ENCODE measurements at places on chromosomes 6 and 20.

DNA sequence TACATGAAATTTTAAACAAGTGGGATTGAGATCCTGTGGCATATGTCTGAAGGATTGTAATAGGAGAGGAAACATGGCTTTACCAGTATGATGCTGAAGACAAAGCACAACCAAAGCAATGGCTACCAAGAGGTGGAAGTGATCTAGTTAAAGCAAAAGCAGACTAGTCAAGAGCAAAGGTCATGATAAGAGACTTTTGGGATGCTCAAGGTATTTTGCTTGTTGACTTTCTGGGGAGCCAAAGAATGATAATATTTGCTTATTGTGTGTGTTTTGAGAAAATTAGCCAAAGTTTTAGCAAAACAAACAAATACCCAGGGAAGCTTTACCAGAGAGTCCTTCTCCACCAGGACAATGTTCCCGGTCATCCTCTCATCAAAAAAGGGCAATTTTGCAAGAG lies 20.3 kb downstream of the SLC16A10 start:
- no peak for DNase-seq

GRCh38 chr6:143328876-143329275 lies 121.6 kb downstream of the ADAT2 start:
- no peak for DNase-seq

DNA sequence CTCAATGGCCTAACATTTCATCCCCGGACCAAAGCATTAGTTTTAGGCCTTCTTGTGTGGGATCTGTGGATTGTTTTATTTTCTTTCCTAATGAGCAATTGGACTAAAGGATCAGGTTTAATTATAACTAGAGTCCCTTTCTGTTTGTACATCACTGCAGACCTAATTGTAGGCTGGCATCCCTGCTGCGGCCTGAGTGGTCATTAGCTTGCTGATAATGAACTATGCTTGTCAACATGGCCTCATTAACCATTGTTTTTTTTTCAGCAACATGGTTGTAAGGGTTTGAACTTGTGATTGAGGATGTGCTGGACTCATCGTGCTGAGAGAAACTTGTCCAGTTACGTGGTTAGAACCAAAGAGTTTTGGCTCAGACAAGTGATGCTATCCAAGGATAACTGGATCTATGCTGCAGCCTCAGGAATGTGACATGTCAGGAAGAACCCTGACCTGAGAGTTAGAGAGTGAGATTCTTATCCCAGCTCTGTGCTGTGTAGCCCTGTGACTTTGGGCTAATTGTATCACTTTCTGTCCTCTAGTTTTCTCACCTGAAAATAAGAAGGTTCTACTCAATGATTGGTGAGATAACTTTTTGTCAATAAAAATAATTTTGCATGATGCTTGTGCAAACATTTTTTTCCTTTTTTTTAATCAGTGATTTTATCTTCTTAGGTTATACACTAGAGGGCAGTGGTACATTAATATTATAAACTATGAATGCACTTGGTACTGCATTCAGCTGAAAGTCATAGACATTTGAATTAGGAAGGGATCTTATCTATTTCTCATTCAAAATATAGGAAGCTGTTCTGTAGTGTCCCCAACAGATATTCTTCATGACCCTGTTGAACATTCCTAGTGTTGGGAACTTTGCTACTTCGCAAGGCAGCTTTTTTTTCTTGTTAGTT lies 140.9 kb downstream of the RNF144B start:
- peak; percentile 11 for DNase-seq

GRCh38 chr20:54092021-54092420 lies 21.6 kb upstream of the BCAS1 start:
- no peak for DNase-seq

DNA sequence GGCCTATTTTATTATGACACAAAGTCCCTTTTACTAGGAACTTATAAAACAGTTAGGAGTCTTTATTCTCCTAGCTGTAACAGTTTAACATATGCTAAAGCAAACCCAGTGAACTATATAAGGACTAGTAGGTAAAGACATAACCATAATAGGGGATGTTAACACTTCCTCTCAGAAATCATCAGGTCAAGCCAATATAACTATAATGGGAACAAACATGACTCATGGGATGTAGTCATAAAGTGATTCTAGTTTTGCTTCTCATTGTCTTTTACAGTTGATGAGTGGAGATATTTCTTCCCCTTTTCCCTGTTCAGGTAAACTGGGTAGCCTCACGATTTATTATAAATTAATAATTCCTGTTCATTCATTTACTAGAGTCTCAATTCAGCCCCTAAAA lies 9.7 kb downstream of the PTCHD4 start:
- no peak for DNase-seq

DNA sequence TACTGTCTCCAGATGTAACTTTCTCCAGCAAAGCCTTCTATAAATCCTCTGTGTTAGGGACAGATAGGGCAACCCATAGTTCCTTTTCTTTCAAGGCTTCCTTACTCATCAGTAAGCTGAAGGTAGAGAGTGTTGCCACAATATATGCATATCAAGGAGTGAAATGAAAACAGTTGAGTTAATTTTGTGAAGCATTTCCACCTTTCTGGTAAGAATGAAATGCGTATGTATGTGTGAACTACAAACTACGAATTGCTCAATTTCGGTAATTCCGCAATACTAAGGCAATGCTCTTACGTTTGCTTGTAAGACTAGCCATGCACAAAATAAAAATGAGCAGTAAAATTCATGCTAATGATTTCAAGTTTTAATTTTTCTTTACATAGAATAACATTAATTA lies 61.2 kb upstream of the HBS1L start:
- DNase-seq: no peak

DNA sequence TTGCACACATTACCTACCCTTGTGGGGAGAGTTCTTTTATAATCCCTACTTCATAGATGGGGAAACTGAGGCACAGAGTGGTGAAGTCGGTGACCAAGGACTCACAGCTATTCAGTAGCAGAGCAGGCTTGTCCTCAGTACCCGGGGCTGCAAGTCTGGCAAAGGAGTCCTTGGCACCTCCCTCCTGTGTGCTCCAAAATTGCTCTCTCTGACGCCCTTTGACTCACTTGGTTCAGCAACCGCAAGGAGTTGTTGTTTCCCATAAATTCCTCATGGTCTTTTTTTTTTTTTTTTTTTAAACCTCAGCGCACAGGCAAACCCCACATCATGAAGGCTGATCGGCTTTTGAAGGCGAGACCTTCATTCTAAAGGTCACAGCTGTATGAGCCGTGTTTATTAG lies 143.2 kb downstream of the CEBPB start:
- peak; percentile 96 for DNase-seq

- peak; percentile 9 for DNase-seq
Observed at GRCh38 chr6:19303383-19303782, 533.8 kb upstream of the ID4 start.

DNA sequence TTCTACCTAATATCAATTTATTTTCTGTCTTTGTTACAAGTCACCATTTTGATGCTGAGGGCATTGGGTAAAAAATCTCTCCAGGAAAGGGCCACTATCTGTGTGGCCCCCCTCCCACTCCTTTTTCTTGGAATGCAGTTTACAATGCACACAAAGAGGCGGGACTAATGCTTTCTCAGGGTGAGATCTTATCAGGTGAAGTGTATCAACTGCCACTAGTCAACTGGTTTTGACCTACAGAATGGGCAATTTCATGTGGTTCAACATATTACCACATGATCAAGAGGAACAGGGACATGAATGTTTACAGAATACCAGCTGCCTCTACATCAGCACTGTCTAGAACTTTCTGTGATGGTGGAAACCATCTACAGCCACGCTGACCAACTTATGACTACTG lies 3.7 kb downstream of the RRBP1 start:
- no peak for DNase-seq

DNA sequence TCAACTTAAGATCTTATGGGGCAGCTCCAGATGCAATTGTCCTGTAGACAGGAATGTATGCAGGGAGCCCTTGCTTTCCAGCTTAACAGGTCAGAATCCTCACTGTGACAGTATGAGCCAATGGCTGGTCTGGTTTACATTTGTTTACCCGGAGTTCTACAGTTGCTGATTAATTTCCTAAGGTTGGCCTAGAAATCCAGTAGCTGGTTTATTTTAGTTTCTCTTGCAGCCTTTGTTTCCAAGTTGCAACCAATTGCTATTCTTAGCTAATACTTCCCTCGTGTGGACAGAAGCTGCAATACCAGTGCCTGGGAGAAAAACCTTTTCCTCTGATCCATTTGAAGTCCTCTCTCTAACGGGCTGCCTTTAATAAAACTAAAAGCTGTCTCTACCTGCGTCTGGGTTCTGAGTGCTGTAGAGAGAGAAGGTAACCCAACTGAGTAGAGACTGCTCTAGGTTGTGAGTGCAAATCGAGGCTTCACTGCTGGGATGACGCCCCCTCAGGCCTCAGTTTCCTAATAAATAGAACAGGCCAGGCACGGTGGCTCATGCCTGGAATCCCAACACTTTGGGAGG lies 45.9 kb downstream of the ZNF217 start:
- peak; percentile 74 for DNase-seq

DNA sequence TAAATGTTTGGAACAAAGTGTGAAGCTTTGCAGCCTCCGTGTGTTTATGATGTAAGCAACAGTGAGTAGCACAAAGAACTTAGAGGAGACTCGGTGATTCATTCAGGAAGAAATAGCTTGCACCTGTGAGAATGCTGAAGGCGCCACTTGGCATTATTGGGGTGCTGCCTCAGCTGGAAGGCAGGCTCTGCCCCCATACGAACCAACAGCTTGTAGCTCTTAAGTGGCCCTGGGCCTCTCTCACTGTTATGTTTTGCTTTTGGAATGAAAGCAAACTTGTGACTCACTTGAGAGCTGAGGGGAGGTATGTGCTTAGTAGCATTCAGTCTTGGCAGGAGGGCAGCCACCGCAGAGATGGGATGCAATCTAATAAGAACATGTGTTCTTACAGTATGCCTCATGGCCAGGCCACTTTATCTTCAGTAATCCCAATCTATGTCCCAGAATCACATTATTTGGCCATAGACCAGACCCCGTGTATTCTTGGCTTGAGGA lies 310.7 kb downstream of the EYA4 start:
- DNase-seq: peak; percentile 98

- peak; percentile 54 for DNase-seq
Observed at GRCh38 chr20:11891776-11892545, 25.7 kb upstream of the BTBD3 start.

DNA sequence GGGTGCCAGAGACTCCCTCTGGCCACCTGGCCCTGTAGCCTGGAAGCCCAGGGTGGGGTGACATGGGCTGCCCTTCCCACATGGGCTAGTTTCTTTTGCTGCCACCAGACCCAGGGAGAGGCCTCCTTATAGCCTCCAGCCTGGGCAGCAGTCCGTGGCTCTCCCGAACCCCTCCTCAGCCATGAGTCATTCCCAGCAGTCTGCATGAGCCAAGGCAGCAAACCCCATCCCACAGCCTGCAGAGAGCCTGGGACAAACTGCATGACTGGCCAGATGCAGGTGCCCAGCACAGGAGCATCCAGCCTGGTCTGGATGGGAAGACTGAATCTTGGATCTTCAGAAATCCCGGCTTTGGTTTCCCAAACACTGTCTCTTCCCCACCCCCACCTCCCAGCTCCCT lies 75.7 kb downstream of the MRPL14 start:
- DNase-seq: peak; percentile 71

DNA sequence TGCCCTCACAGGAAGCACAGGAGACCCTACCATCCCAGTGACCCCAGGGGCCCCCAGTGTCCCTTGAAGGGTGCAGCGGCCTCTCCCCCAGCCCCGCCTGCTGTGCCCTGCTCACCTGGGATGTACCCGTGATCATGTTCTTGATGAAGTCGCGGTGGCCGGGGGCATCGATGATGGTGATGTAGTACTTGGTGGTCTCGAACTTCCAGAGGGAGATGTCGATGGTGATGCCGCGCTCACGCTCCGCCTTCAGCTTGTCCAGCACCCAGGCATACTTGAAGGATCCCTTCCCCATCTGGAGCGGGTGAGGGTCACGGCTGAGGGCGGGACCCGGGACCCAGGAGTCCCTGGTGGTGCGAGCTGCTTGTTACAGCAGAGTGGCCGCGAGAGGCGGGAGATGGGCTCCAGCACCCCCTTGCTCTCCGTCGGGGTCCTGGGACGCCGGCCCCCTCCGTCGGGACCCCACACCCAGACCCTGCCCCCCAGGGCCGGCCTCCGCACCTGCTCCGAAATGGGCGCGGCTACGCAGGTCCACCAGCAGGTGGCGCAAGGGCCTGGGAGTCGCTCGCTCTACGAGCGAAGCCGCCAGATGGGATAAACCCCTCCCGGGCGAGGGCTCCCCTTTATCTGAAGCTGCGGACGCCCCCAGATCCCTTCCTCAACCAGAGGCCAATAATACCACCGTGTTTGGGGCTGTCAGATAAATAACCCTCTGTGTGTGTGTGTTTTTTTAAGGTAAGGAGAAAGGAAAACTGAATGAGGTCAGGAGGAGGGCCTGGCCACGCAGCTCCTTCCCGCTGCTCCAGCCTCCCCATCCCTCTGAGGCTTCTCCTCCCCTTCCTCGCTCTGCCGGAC lies 2.9 kb downstream of the EEF1A2 start:
- DNase-seq: peak; percentile 25

GRCh38 chr6:160218810-160219209 lies 39.8 kb downstream of the SLC22A2 start:
- DNase-seq: no peak

DNA sequence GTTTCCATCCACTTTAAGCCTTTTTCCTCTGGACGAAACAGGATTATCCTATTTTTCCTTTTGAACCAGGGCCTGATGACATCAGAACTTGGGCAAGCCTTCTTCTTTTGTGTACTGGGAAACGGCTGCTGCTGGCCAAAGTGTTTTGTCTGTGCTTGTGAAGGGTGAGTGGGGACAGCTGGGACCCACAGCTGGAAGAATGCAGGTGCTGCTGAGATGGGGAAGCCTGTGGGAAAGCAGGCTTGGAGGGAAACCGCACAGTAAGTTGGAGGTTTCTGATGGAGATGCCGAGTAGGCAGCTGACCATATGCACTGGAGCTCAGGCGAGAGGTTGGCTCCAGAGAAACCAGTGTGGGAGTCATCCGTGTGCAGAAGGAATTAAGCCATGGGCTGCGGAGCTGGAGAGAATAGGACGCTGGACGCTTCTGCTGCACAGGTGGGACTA lies 8.5 kb upstream of the PSMG4 start:
- DNase-seq: no peak

- peak; percentile 69 for DNase-seq
Observed at GRCh38 chr20:56359212-56360132, 698 bp downstream of the FAM210B start.

DNA sequence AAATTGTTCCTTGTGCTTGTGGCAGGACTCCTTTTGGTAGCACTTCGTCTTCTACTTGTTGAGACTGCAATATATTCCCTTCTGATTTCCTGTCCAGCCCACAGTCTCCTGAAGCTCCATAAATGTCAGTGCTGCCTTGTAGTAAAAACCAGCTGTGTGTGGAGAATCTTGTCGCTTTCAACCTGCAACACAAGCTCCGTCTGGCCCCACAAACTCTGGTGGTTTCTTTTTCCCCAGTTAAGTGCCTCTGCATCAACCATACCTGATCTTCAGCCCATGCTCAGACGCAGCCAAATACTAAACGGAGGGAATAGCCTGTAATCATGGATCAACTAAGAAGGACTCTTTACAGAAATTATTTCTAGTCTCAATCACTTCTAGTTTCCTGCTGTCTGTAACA lies 1133.3 kb upstream of the ADGRB3 start:
- no peak for DNase-seq

DNA sequence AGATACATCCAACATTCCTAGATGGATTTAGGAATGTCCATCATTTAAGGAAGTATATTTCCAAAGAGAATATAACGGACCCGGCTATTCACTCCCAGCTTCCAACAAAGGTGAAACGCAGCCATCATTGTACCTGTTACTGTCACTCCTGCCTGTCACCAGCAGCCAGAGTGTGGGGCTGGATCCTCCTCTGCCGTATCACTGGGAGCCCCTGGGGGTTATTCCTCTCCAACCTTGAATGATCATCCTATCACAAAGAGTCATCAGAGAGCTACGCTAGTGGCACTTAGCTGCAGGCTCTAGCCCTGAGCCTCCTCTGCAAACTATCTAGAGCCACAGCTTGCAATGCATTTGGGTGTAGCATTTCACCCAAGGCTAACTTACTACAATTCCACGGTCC lies 73.6 kb upstream of the NHSL1 start:
- no peak for DNase-seq

Data from AG10803 (cell line).